ENCODE measurements at places on chromosomes 16 and 17.

- DNase-seq = no peak
These were observed 52.8 kb downstream of the SOCS1 start for GRCh38 chr16:11203111-11203623.

GRCh38 chr17:43552229-43552837 is 6.2 kb upstream of the ETV4 start:
- DNase-seq = no peak

DNA sequence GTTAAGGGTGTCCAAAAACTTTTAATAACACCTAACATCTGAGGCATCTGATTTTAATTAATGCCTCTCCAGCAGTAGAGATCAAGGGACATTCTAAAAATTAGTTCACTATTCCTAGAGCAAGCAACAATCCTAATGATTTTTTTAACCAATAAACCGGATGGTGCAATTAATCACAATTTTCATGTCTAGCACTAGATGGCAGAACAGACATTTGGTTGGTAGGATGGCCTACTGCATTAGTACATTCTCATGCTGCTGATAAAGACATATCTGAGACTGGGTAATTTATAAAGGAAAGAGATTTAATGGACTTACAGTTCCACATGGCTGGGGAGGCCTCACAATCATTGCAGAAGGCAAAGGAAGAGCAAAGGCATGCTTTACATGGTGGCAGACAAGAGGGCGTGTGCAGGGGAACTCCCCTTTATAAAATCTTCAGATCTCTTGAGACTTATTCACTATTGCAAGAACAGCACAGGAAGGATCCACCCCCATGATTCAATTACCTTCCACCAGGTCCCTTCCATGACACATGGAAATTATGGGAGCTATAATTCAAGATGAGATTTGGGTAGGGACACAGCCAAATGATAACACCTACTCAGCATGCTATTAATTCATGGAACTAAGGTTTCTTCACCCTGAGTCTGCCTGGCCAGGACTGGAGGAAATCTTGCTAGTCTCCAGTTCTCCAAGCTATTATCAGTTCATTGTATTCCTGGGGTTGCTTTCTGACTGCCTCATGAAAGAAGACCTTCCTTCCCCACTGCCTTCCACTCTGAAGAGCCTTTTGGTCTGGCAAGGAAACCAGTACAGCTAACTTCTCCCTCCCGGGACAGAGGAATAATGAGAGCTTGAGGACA is 24.8 kb downstream of the HS3ST3A1 start:
- no peak for DNase-seq

- no peak for DNase-seq
These were observed 95.4 kb downstream of the PRKCB start for GRCh38 chr16:23931199-23931598.

DNA sequence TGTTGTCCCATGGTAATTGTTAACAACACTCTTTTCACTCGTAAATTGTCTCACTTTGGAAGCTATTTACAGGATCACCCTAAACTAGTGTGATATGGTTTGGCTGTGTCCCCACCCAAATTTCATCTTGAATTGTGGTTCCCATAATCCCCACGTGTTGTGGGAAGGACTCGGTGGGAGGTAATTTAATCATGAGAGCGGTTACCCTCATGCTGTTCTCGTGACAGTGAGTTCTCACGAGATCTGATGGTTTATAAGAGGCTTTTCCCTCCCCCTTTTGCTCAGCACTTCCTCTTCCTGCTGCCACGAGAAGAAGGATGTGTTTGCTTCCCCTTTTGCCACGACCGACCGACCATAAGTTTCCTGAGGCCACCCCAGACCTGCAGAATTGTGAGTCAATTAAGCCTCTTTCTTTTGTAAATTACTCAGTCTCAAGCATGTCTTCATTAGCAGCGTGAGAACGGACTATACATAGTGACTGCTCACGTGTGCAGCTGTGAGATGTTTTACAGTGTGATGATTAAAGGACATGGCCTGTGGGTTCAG is 34.4 kb downstream of the DNAH3 start:
- peak; percentile 2 for DNase-seq

DNA sequence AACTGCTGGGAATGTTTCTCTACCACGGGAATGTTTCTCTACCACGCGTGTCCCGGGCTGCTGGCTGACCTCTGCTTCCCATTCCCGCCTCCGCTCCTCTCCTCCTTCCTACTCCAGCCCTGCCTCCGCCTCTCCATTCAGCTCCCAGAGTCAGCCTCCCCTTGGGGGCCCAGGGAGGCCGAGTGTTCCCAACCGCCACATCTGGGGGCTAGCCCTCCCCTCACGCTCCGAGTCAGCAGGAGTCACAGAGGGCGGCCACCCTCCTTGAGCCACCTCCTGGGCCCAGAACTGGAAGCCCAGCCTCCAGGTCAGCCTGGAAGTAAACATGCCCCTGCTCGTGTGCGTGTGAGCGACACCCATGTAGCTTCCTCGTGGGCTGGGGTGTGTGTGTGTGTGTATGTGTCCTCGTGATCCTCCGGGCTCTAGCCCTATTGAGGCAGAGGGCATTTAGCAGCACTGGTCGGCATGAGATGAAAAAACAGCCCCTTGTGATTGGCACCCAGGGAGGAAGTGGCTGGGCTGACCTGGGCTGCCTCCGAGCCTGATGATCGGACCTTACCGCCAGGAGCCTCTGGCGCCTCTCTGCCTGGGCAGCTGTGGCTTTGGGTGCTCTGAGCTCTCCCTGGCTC is 7.3 kb downstream of the CYGB start:
- no peak for DNase-seq

DNA sequence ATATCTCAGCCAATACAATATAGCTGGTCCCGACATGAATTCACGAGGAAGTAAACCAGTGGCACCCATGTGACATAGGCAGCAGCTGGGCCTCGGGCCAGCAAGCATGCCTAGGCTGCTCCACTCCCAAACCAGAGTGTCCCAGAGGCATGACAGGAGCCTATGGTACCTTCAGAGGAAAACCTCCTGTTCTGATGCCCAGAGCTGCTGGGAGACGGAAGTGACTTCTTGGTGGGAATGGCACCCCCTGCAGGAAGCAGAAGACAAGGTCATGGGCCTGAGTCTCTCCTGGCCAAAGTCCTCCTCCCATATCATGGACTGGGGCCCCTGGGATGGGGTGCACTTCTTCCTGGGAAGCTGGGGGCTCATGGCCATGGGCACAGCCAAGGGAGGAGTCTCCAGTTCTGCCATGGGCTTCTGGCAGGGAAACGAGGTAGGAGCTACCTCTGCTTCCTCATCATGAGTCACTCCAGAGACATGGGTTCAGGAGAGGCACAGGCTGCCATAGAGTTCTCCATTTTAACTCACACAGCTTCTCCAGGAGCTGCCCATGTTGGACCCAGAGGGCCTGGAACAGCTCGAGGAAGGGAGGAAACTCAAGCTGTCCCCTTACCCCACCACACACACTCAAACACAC is 13.4 kb downstream of the FBF1 start:
- DNase-seq = no peak

DNA sequence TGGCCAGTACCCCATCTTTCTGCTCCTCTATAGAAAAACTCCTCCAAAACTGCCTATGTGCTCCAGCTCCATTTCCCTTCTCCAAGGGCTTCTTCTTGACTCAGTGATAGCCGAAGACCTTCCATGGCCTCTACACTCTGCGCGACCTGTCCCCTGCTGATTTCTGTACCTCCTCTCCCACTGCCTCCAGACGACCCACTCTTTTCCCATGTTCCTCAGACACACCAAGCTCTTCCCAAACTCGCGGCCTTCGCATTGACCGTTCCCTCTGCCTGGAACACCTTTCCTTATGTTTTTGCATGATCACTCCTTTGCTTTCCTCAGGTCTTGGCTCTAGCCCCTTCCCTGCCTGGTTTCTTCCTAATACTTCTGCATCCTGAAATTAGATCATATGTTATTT is 255.6 kb upstream of the SDK2 start:
- DNase-seq = no peak

GRCh38 chr17:8420041-8420934 is 15.4 kb upstream of the NDEL1 start:
- DNase-seq = no peak

DNA sequence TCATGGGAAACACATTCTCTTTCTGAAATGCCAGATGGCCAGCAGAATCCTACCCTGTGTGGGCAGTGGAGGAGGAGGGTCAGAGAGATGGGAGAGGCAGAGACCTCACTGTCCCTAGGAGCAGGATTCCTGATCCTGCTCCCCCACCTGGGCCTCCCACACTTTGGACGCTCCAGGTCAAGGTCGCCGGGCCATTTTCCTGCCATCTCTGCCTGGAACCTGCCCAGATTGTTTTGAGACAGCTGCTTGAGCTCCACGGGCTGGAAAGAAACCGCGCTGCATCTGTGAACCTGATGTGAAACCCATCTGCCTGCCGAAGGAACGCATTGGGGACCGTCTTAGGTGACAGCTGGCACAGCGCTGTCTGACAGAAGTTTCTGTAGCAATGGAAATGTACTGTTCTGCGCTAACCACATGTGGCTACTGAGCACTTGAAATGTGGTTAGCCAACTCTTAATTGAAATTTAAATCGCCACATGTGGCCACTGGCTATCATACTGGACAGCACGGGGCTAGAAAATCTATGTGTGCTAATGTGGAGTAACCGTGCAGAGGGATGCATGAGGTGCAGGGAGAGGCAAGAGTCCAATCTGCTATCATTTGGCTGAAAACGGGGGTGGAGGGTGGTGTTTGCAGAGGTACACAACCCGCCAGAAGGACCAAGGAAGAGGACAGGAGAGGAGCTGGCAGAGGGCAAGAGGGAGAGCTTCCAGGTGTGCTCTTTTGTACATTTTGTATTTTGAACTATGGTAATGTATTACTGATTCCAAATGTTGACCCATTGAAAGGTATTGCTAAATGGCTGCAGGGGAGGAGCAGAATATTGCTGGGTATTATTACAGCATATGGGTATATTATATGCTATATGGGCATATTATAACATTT is 15.4 kb upstream of the NUBP1 start:
- no peak for DNase-seq

GRCh38 chr17:16432017-16432416 is 16.6 kb downstream of the TRPV2 start:
- DNase-seq = no peak

Measured in activated T-cell treated with anti-CD3 and anti-CD28 coated beads, Interleukin-2, amount 50 U/mL, for 72 hours (primary cell).